Left ventricle myocardium superior (tissue), 1 donor: ENCODE measurements at places on chromosomes 1 and 21.

GRCh38 chr1:23537296-23537973 lies 6.4 kb upstream of the E2F2 start:
- DNase-seq: no peak

GRCh38 chr1:12811409-12811784 lies 19.8 kb downstream of the PRAMEF11 start:
- DNase-seq: no peak

DNA sequence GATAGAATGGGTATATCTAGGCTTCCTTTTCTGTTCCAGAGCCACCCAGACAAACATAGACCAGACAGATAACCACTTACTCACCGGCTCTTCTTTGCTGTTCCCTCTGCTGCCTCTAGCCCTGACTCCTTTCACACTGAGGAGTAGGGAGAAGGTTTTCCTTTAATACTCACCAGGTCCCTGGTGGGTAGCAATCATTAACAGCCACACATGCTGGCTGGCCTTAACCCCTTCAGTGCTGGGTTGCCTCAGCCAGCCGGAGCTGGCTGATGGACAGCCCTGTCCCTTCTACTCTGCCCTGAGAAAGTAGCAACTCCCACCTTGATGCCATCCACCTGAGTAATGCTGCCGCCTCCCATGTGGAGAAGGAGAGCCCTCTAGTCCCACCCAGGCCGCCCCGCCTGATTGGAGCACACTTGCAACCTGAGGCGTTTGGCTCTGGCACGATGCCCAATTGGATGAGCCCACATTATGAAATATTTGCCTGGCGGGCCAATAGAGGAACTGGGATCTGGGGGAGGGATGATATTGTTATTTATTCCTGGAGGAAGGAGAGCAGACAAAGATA lies 71.6 kb downstream of the PLEKHA6 start:
- peak; percentile 84 for DNase-seq

DNA sequence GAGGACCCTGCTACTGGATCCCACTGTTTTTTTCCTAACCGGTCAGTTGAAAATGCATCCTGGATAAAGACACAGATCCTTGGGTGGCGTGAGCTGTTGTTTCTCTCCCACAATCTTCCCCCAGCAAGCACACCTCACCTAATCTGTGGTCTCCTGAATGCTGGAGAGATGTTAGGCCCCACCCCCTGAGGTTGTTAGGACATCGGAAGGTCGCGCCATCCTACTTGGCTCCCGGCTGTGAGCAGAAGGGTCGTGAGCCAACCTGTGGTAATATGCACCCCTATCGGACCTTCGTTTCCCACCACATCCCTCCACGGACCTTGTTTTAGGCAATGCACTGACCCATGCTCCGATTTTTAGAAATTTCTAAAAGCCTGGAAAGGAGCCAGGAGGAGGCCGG lies 89.9 kb upstream of the IPO9 start:
- no peak for DNase-seq

DNA sequence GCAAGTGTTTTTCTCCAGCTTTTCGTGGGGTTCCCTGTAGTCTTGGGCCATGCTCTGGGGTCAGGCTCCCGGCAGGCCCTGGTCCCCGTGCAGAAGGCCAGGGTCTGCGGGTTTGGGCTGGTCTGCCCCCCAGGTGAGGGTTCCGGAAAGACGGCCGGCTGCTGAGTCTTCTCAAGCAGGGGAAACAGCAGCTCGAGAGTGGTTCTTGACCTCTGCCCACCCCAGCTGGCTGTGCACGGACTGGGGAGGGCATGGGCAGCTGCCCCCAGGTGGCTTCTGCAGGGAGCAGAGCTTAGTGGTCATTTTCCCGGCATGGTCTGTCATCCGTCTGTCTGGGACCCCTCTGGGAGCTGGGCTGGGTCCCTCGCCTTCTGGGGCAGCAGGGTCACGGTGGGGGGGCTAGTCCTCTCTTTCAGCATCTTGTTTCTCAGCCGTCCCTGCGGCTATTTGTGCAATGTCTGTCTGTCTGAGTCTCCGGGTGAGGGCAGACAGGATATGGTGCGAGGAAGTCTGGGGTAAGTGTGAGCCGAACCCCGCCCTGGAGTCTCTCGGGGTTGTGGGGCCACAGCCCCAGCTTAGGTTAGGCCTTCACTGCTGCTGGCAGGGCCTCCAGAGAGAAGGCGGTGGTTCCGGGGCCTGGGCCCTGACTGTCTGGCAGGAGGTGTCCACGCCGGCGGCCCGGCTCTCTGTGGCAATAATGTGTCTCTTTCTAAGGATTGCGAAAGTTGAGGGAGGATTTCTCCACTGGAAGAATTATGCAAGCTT lies 6.1 kb downstream of the SKI start:
- DNase-seq: peak; percentile 93
